ENCODE measurements at places on chromosomes 1 and 21.

GRCh38 chr1:203693721-203694120 is 67.1 kb downstream of the ATP2B4 start:
- DNase-seq = no peak

- DNase-seq = no peak
These were observed 93.0 kb downstream of the ATP1A1 start for GRCh38 chr1:116465845-116466685.

DNA sequence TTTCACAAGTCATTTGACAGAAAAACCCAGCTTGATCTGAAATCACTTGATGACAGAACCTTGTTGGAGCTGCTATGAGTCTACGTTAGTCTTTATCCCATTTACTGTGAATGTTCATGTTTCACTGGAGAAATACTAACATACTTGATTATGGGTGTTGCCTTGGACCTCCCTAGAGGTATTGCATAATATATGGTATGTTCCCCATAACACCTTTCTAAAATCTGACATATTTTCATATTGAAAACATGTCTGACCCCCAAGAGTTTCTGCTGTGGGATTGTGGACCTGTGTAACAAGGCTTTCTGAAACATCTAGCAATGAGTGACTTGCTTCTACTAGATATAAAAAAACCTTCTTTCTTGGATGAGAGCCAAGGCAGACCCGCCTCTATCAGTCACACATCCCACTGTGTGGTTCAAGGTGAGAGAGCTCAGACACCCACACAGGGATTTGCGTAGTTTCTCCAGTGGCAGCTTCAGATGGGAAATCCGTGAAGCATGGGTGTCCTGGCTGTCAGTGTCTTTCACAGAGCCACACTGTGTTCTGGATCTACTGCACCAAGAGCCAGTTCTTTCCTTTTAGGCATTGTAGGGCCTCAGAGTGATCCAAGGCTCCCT is 4.6 kb downstream of the NENF start:
- DNase-seq = no peak

DNA sequence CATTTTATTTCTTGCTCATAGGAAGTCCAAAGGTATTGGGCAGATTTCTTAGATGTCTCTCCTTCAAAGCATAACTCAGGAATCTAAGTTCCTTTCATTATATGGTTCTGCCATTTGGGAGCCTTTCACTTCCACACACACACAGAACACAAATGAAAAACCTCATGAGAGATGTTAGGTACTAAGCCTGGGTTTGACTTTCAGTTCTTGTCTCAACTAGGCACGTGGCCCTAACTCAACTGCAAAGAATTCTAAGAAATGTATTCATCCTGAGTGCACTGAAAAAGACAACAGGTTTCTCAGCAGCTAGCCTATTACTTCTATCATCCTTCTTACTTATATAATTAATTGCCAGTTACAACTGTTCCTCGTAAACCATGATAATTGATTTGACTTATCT is 190.0 kb upstream of the SAMSN1 start:
- DNase-seq = no peak

GRCh38 chr1:25037174-25038074 is 107.3 kb upstream of the RUNX3 start:
- peak; percentile 23 for DNase-seq

DNA sequence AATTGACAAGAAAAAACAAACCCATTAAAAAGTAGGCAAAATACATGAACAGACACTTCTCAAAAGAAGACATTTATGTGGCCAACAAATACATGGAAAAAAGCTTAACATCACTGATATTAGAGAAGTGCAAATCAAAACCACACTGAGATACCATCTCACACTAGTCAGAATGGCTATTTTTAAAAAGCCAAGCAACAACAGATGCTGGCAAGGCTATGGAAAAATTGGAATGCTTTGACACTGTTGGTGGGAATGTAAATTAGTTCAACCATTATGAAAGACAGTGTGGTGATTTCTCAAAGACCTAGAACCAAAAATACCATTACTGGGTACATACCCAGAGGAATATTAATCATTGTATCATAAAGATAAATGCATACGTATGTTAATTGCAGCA is 641.1 kb upstream of the B3GALT2 start:
- DNase-seq = no peak

GRCh38 chr1:248847181-248847955 is 9.3 kb downstream of the ZNF672 start:
- no peak for DNase-seq

- DNase-seq = peak; percentile 12
These were observed 78.8 kb upstream of the NR5A2 start for GRCh38 chr1:199948587-199949280.

- DNase-seq = peak; percentile 72
These were observed 1.9 kb downstream of the TAGLN2 start for GRCh38 chr1:159923203-159924024.

- DNase-seq = no peak
These were observed 16.9 kb downstream of the IRF2BP2 start for GRCh38 chr1:234593109-234593508.

- DNase-seq = no peak
These were observed 889 bp upstream of the TXLNA start for GRCh38 chr1:32178380-32179192.

DNA sequence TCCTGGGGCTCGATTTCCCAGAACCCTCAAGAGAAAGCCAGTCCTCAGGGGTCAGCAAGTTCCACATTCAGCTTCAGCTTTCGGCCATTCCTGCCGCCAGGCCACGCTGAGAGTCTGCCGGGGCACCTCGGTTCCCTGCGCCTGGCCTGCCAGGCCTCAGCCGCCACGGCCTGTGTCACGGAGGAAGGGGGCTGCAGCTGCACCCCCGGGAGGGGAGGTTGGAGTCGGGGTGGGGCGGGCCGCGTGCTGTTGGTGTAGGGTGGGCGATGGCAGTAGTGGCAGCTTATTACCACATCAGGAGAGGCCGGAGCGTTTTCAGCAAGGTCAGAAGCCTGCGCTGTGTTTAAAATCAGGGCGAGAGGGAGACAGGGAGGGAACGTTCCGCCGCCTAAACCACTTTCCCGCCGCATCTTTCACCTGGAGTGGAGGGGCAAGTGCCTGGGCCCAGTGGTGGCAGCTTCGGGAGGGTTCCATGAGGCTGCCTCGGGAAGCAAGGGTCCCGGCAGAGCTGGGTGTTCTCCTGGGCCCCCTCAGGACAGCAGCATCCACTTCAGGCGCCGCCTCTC is 68.5 kb upstream of the TRAPPC10 start:
- DNase-seq = no peak

- no peak for DNase-seq
These were observed 133.4 kb downstream of the NFIA start for GRCh38 chr1:61215676-61216289.

DNA sequence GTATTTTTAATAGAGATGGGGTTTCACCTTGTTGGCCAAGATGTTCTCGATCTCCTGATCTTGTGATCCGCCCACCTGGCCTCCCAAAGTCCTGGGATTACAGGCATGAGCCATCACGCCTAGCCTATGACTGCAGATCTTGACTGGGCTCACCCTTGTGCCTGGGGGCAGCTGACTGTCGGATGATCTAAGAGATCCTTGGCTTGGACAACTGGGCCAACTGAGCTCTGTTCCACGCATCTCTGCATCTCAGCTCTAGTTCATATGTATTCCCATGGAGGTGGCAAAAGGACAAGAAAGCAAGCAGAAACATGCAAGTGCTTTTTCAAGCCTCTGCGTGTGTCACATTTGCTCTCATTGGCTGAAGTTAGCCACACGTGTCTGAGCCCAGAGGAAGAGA is 75.8 kb upstream of the SELENON start:
- DNase-seq = no peak

GRCh38 chr1:77825131-77825709 is 45.8 kb downstream of the MIGA1 start:
- DNase-seq = peak; percentile 69

DNA sequence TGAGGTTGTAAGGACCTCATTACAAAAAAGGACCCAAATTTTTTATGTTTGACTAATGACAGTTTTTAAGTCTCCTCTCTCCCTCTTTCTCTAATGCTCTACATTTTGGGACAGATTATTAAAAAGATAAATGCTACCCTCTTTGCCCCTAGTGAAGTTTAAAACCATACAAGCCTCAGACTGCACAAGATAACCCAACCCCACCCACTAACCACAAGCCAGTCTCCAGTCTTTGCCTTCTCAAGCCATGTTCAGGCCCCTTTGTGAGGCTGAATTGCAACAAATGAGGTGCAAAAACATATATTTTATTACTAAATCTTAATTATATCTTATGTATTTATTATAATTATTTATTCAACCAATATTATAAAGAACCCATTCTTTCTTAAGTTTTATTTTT is 597.2 kb upstream of the BRINP3 start:
- DNase-seq = no peak

GRCh38 chr1:226425004-226425378 is 17.1 kb upstream of the PARP1 start:
- DNase-seq = no peak

DNA sequence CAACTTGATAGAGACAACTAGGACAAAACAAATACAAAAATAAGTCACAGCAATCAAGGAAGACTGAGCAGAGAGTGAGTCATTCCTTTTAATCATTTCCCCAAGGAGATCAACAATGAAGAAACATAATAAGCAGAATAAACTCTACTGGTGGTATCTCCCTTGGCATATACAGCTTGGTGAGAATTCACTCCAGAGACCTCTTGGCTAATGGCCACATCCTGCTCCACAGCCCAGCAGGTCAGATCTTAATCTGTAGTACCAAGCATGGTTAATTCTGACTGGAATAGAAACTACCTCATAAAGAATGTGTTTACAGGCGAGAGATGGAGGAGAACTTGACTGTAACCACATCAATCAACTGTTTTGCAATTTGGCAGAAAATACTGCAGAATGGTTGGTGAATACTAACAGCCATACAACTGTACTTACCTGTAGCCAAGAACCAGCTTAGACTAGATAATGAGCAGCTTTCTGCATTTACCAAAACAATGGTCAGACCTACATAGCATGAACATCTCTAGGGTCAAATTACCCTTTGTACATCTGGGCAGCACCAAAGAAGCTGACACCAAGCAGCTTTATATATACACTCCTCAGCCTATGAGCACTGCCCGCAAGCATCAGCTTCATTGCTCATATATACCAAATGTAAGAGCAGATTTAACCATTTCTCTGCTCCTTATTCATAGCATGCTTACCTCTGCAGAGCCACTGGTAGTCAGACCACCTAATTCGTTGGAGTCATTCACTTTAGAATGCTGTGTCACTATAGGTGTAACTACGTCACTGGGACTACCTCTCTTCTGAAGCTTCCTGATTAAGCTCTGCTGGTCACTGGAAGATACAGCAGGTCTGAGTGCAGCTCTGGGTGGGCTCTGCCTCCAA is 51.0 kb downstream of the KIAA0319L start:
- peak; percentile 61 for DNase-seq

DNA sequence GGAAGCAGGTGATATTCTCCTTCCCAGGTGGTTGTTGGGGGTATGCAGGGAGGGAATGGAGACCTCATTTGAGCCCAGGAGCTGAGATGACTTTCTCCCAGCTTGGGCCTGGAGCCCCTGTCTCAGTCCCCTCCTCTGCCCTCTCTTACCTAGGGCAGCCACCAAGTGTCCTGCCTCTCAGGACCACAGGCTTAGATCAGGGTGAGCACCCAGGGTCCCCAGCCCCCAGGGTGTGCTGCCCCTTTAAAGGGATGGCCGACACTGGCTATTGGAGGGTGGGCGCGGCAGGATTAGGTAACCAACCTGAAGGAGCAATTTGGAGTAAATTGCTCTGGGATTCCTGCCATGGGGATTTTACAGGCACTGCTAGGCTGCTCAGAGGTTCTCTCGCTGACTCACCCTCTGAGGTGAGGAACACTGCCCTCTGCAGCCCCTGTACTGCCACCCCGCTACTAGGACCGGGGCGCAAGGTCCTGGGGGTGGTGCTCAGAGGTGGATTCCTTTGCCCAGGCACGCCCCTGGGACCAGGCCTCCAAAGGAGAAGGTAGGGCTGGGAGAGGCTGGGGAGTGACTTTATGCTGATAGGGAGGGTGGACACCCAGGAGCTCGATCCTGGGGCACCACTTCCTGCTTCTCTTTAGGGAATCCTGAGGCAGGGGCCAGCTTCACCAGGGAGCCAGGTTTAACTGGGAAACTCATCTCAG is 1.5 kb downstream of the RPS6KA1 start:
- peak; percentile 49 for DNase-seq

DNA sequence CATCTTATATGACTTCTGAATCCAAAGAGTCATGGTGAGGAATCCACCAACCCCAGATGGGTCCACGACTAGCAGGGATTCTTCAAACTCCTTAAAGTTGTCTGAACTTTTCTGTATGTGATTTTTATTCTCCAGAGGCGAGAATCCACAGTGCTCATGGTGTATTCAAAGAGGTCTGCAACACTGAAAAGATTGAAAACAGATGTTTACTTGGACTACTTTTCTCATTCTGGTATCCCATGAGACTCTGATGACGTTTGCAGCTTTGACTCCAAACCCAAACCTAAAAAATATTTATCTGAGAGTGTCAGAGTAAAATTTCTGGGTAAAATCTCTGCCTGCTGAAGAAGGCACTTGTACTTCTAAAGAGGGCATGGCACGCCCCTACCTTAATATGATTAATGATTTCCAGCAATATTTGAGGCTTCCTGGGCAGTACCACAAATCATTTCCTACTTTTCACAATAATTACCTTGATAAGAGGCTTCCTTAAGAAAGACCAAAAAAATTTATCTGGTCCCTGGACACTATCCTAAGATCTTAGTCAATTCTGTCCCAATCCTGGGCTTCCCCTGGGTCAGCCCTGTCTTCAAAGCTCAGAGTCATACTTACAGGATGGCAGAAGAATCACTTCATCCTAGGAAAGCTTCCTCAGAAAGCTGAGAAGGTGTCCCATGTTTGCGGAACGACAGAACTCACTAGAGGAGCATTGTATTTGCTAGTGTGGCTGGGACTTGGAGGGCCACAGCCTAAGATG is 76.5 kb upstream of the MAP10 start:
- DNase-seq = peak; percentile 77

DNA sequence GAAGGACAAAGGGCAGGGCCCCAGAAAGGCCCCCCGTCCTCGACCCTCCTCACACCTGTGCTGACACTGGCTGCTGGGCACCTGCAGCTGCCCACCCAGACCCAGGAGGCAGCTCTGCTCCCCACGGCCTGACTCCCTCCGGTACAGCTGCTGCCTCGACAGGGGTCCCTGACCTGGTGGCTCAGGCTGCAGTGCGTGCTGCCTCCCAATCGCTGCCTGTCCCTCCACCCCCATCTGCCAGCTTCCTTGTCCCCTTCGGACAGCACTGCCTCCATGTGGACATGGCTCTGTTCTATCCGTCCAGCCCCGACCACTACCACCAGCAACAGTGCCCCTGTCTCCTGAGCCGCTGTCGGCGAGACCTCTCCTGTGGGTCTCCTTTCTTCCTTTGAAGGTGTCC is 4.1 kb downstream of the NOC2L start:
- DNase-seq = no peak
